ENCODE measurements at places on chromosomes 3 and 15.

DNA sequence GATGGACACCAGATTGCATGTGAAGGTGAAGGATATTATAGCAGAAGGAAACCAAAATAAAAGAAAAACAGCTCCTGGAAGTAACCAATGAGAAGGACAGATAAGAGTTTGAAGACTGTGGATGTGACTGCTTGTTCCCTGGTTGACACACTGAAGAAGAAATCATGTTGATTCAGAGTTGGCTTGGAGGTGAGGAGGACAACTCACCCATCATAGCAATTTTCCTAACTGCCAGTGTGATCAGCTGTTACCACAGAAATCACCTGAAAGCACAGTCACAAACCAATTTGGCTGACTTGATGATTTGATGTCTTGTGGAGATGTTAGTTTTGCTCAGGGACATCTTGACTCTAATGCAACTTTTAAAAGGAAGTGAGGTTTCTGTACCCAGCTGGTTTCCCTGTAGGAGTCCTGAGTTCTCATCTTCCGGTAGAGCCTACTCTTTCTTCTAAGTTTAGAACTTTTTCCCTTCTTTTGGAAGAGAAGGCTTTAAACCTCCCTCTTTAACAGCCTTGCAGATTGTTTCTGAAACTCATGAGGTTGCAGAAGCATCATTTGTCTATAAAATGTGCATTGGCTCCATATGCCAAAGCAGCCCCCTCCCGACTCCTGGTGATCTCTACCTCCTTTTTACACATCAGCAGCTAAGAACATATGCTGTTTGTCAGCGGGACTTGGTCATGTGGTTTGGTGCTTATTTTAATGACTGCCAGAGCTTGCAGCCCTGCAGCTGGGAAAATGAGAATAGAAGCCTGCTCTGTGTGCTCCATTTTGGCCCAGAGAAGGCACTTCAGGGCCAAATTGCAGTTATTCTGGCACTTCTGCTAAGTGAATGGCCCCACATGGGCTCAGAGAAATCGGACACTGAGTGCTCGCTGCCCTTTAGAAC is 10.3 kb downstream of the ATG7 start:
- no peak for DNase-seq

- DNase-seq: no peak
These were observed 46.4 kb upstream of the PHLDB2 start for GRCh38 chr3:111812701-111813100.

DNA sequence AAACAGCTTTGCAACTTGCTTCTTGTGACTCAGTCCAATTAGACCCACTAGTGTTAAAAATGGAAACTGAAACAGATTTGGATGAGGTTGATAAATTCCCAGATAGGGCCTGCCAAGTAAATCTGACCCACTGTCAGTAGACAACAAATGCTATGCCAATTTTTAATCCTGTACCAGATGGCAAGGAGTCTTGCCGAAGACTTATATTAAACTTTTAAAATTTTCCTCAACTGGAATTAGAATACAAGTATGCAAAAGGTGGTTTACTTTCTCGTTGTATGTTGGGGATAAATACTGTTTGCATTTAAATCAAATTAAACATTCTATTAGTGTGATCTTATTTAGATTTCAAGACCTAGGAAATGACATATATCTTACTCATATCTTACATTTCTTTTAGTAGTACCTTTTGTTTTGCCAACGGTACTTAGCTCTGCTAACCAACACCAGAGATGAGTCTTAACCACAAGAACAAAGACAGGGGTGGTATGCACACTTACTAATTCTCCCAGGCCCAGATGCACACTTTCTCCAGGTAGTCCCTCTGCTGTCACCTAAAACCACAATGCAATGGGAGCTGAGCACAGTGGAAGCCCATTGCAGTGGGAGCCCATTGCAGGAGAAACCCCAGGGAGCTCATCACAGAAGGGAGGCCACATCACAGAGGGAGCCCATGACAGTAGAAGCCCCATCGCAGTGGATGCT is 77.8 kb downstream of the WWTR1 start:
- no peak for DNase-seq

GRCh38 chr3:11569156-11569741 is 74.5 kb downstream of the VGLL4 start:
- no peak for DNase-seq

GRCh38 chr15:76377217-76377616 is 40.6 kb downstream of the ISL2 start:
- no peak for DNase-seq

- no peak for DNase-seq
These were observed 87.6 kb downstream of the BDH1 start for GRCh38 chr3:197468167-197468566.

DNA sequence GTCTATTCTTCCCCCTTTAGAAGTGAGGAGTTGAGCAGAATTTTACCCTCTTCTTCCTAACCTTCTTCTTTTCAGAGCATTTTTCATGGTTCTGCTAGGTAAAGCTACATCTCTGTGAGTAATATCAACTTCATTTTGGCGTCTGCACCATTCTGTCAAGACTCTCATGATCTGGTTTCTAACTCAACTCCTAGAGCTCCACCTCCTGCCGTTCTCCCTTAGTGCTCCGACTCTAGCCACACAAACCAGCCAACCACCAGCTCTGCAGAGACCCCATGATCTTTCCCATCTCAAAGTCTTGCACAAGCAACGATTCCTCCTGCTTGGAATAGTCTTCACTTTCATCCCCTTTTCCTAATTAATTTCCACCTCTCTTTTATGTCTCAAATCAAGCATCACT is 193.9 kb upstream of the TMC3 start:
- DNase-seq: no peak

DNA sequence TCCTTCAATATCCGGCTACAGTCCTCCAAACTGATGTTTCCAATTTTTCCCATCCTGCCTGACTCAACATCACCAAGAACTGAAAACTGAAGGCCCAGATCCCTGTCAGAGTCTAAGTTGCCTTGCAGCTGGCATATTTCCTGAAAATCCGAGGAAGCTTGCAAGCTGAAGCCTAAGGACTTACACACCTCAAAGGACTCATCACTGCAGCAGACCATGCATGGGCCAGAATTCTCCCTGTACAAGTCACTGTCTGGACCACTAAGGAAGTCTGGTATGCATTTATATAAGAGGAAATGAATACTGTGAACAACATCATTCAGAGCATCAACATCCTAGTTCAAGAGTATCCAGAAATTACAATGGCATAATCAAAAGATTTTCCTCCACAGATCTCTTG is 548.8 kb upstream of the MDFIC2 start:
- DNase-seq: no peak
